ENCODE measurements at places on chromosomes 7 and 10. TPM values are rescaled to one million over a fixed set of nuclear protein-coding genes. Genes with fewer than 3 reads are reported as not detected.

SAP25 gene
- total RNA-seq = 0.76 TPM

BMPER gene
- 6.3 TPM for total RNA-seq

CNPY4 gene
- 12.4 TPM for total RNA-seq

HGF gene
- not detected for total RNA-seq

HOXA6 gene
- total RNA-seq = 2.1 TPM

TFR2 gene
- total RNA-seq = 3.0 TPM

TRA2A gene
- total RNA-seq = 82.3 TPM

PCDH15 gene
- not detected for total RNA-seq

LSM5 gene
- 74.8 TPM for total RNA-seq

MMD2 gene
- not detected for total RNA-seq

AGAP5 gene
- total RNA-seq = 1.4 TPM

OR2A1 gene
- total RNA-seq = not detected

PTF1A gene
- not detected for total RNA-seq

TCAF2 gene
- 0.36 TPM for total RNA-seq

CUTC gene
- total RNA-seq = 34.8 TPM

ZP3 gene
- total RNA-seq = 19.7 TPM

RSPH10B2 gene
- not detected for total RNA-seq

TUBB8 gene
- total RNA-seq = not detected

ANKRD1 gene
- 7.8 TPM for total RNA-seq

ATOH7 gene
- 0.26 TPM for total RNA-seq

BLNK gene
- not detected for total RNA-seq

MRC1 gene
- total RNA-seq = not detected

C10orf67 gene
- total RNA-seq = 0.11 TPM

GAD2 gene
- not detected for total RNA-seq

INSYN2A gene
- total RNA-seq = 1.5 TPM

ODAD2 gene
- total RNA-seq = not detected

CCDC172 gene
- total RNA-seq = not detected

NPFFR1 gene
- total RNA-seq = not detected

IDI2 gene
- total RNA-seq = not detected

LZTS2 gene
- total RNA-seq = 33.2 TPM

SPDYE16 gene
- total RNA-seq = not detected

MGMT gene
- total RNA-seq = 6.1 TPM

CRYGN gene
- not detected for total RNA-seq

MYO1G gene
- 0.07 TPM for total RNA-seq

ITIH5 gene
- not detected for total RNA-seq

ZCWPW1 gene
- total RNA-seq = 1.3 TPM

VAX1 gene
- total RNA-seq = 1.7 TPM
